ENCODE measurements at places on chromosomes 6 and 20.

DNA sequence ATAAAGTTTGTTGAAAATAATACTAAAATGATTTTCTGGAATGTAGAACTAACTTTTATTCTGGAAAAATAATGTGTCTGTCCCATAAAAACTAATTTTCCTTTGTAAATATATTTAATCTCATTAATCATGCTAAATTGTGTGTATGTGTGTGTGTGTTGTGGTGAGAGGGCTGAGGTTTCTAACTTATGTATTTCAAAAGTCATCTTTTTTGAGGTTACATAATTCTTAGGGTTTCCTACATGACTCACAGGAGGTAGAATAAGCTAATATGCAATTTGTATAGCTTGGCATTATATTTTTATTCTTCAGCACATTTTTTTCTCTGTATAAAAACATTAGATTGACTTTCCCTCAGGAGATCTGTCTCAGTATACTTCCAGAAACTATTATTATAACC, 64.1 kb upstream of the CLVS2 start:
- DNase-seq: no peak

DNA sequence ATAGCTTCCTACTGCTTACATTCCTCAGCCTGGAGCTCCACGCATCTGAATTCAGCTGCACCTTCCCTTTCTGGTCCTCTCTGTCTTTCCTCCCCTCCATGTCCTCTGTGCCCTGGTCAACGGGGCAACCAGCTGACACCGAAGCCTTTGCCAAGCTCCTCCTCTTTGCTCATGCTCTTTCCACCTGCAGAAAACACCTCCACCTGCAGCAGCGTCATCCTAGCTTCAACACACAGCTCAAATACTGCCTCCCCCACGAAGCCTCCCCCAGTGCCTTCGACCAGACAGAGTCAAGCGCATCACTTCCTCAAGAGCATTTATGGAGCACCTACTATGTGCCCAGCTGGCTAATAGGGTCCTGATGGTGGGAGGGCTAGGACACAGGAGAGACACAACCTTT, 9.2 kb downstream of the CDH22 start:
- no peak for DNase-seq

DNA sequence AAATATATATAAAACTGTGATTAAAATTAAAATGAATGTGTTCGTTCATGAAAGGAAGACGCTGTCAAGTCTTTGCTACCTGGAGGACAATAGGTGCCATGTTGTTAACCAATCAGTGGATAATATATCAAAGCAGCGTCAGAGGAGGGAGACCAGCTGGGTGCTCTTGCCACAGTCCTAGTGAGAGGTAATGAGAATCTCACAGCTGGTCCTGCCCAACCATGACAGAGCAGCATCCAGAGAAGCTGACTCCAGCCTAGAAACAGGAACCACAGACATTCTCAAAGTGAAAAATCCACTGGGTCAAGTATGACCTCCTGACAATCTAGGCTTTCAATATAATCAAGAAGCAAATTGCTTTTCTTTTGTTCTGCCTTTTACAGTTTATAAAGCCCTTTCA, 94.5 kb upstream of the LRFN2 start:
- no peak for DNase-seq

DNA sequence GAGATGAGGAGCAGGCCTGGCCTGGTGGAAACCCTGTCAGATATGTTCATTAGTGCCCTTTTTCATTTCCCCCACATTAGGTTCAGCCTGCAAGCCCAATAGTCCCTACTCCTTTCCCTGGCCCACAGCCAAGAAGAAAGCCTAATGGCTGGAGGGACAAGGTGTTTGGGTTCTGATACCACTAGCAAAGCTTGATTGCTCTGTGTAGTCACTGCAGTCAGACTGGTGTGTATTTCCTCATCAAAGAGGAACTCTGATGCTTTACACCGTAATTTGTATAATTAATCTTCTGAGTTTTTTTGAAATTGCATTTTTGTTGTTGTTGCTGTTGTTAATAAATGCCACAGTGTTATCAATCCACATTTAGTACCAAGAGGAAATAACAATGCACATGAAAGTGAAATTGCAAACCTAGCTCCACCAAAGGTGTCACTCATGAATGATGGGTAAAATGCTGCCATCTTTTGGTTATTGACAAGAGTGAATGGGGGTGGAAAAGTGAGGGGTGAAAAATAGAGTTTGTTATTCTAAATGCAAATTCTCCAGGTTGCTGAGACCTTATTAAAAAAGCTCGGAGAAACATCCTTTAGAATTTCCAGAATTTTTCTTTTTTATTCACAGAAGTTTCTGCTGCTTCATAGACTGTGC, 320.2 kb upstream of the POU3F2 start:
- DNase-seq: no peak

DNA sequence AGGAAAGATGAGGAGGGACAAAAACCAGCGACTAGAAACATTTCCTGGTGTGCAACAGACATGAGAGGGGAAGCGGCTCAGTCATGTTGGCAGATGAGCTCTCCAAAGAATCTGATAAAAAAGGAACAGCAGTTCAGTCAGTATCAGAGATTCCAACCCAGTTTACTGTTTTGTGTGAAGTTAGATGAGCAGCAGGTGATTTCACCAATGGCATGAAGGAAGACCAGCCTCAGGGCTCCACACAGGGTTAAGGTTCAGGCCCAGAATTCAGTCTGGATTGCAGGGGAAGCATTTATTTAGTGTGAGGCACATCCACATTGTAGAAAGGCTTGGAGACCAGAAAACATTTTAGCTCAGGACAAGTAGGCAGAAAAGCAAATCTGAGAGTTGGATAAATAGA, 317.8 kb downstream of the C6orf118 start:
- DNase-seq: no peak

DNA sequence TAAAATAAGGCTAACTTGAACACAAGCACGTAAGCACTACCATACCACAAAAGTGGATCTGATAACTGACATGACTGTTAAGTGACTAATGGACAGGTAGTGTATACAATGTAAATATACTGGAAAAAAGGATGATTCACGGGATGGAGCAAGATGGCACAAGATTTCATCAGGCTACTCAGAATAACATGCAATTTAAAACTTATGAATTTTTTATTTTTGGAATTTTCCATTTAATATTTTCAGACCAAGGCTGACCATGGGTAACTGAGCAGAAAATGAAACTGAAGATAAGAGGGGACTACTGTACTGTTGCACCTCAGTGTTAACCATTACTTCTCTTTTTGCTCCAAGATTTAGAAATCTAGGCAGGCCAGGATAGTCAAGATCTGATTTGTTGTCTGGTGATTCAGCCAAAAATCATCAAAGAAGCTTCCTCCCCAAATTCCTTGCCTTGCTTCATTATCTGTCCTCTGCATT, 45.4 kb downstream of the TPBG start:
- DNase-seq: no peak

GRCh38 chr20:8602389-8603116, 466.3 kb upstream of the PLCB4 start:
- peak; percentile 36 for DNase-seq

GRCh38 chr6:135909737-135910387, 58.4 kb downstream of the PDE7B start:
- DNase-seq: peak; percentile 20

- no peak for DNase-seq
These were observed 30.9 kb downstream of the FYN start for GRCh38 chr6:111842271-111842822.

DNA sequence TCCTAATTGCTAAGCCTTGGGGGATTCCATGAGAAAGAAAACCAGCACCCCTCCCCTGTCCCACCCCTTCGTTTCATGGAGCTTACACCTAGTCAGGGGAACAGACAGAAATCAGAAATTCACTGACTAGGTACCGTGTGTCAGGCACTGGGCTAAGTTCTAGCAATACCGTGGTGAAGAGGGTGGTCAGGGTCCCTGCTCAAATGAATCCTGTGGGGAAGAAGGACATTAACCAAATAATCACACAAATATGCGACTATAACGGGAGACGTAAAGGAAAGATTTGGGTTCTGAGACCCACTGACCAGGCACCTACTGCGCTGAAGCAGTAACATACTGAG, 65.1 kb upstream of the TOP1 start:
- no peak for DNase-seq

Measured in GM06990 (cell line).